ENCODE measurements at places on chromosomes 2 and 18.

DNA sequence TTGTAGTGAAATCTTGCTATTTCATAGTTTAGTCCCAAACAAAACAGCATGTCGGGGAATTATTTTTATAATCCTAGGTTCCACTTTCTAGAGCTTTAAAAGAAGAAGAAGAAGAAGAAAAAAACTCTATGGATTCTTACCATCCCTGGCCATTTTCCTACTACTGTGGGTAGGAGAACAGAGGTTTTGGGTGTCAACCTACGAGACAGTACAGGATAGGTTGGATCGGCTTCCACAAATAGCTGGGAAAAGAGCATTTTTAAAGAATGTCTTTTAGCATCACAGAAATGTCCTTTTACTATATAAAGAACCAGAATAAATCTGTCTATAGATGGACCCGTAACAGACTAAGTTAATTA, 65.2 kb downstream of the RBMS1 start:
- no peak for DNase-seq

GRCh38 chr18:50218432-50219197, 23.7 kb upstream of the MYO5B start:
- peak; percentile 51 for DNase-seq

DNA sequence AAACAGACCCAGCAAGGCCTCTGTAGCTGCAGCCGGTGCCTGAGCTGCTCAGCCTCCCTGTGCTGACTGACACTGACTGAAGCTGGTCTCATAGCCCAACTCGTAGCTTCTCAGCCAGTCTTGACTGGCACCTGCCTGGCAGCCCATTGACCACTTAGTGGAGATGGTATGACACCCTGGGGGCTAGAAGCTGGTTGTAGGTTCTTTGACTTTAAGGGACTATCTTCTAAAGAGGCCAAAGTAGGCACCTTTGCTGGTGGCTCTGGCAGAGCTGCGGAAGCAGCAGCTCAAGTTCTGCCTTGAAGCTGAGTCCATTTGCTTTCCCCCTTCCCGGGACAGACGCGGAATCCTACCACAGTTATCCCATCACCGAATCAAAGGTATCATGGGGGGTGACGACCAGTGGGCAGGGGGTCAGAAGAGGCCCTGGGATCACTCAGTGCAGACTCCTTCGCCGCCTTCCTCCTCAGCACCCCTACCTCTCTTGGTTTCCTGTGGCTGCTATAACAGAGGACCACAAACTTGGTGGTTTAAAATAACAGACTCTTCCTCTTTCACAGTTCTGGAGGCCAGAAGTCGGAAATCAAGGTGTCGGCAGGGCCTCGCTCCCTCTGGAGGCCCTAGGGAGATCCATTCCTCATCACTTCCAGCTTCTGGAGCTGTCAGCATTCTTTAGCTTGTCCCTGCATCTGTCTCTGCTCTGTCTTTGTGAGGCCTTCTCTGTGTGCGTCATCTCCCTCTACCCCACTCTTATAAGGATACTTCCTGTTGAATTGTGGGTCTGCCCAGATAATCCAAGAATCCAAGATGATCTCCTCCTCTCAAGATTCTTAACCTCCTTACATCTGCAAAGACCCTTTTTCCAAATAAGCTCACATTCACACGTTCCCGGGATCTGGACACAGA, 13.7 kb upstream of the FOSL2 start:
- no peak for DNase-seq

DNA sequence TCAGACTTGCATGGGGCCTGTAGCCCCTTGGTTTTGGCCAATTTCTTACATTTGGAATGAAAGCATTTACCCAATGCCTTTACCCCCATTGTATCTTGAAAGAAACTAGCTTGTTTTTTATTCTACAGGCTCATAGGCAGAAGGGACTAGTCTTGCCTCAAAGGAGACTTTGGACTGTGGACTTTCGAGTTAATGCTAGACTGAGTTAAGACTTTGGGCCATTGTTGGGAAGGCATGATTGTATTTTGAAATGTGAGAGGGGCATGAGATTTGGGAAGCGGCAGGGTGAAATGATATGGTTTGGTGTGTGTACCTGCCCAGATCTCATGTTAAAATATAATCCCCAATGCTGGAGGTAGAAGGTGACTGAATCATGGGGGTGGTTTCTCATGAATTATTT, 13.4 kb upstream of the WDR75 start:
- no peak for DNase-seq

DNA sequence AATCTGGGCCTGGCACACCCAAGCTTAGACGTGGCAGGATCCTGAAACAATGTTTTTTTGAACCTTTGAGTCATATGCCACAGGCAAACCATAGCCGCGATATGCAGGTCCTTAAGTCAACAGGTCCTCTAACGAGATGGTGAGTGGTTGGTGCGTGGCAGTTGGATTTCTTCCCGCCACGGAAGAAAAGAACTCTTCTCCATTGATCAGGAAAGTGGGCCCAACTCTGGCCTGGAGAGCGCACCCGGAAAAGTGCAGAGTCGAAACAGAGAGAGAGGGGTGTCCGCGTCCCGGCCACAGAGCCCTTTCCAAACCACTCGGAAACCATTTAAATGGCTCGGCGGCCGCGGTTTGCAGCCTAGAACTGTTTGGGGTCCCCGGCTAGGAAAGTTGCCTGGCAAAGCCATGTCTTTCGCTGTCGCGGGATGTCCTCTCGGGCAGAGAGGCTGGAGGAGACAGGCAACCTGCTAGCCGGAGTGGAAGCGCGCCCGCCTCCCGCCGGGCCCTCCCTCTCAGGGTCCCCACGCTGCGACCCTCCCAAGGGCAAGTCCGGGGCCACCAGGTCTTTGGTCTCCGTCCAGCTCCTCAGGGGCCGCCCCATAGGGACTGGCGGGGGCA, 777 bp downstream of the GALNT3 start:
- peak; percentile 29 for DNase-seq

DNA sequence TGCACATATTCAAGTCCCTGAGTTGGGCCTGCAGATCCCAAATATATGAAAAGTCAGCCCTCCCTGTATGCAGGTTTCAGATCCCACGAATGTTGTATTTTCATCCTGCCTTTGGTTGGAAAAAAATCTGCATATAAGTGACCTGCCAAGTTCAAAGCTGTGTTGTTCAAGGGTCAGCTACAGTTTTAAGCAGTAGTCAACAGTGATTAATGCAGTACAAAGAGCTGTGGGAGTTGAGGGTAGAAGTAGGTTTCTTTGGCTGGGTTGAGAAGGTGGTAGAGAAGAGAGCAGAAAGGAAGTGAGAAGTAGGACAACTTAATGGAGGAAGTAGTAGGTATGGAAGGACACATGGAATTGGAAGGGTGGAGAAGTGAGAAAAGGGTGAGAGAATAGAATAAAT, 127.9 kb downstream of the ANKRD44 start:
- DNase-seq, result no peak

GRCh38 chr2:199882667-199883066, 28.4 kb upstream of the C2orf69 start:
- DNase-seq, result peak; percentile 74

- DNase-seq, result peak; percentile 6
These were observed 80.0 kb downstream of the RHBDD1 start for GRCh38 chr2:226915846-226916360.

DNA sequence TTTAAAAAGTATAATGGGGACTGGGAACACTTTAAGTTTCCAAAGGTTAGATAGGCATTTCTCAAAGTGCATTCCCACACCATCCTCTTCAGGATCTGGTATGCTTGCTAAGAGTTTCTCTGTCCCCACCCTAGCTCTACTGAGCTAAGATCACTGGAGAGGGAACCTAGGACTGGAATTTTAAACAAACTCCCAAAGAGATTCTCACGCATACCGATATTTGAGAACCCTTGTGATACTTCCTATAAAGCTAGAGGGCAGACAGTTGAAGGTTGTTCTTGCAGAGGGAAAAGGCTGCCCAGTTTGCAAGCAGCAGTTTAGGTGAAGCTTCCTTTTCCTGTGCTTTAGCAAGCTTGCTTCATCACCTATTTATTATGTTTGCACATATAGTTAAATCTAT, 3.6 kb downstream of the CNRIP1 start:
- DNase-seq, result no peak

DNA sequence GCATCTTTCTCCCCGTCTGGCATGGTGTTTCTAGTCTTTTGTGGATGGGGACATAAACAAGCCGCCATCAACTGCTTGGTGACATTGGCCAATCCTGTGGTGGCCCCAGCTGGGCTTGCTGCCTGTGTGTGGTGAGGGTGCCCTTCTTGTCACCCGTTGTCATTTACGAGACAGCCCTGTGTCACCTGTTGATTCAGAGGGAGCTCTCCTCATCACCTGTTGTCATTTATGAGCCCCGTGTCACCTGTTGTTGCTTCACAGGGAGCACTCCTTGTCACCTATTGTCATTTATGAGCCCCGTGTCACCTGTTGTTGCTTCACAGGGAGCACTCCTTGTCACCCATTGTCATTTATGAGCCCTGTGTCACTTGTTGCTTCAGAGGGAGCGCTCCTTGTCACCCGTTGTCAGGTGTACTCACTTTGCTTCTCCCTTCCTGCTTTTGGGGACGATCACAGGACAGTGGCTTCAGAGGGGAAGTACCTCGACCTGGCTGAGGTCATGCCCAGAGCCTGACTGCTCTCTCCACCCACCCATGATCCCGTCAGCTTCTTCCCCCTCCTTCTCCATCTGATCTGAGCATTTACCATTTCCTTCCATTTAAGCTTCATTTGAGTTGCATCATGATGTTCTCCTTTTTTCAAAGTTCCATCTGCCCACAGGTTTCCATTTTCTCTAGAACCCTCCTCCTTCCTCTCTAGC, 29.1 kb downstream of the HPCAL1 start:
- DNase-seq, result no peak

- DNase-seq, result peak; percentile 82
These were observed 510.3 kb downstream of the RNF144A start for GRCh38 chr2:7427293-7428060.

DNA sequence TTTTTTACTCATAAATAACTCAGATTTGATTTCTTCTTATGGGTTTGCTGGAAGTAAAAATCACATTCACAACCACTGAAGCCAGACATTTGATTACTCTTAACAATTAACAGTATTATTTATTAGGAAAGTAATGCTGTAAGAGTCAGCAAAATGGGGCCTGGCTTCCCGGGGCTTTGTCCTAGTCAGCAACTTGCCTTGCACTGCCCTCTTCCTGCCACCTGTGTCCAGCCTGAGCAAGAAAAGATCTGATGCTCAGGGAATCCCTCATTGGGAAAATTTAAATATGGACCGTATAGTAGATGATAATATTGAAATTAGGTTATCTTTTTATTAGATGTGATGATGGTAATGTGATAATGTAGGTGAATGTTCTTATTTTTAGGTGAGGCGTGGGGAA, 30.8 kb upstream of the ACYP2 start:
- DNase-seq, result no peak

DNA sequence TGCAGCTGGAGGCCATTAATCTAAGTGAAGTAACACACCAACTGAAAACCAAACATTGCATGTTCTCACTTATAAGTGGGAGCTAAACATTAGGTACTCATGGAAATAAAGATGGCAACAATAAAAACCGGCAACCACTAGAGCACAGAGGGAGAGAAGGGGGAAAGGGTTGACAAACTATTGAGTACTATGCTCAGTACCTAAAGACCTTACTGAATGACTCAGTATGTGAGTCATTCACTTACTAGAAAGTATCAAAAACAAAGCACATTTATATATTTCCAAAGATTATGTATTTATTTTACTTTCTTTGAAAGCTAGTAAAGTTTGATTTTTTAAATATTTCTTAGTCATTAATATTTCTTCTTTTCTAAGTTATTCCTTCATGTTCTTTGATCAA, 48.9 kb downstream of the ZNF385B start:
- DNase-seq, result no peak

DNA sequence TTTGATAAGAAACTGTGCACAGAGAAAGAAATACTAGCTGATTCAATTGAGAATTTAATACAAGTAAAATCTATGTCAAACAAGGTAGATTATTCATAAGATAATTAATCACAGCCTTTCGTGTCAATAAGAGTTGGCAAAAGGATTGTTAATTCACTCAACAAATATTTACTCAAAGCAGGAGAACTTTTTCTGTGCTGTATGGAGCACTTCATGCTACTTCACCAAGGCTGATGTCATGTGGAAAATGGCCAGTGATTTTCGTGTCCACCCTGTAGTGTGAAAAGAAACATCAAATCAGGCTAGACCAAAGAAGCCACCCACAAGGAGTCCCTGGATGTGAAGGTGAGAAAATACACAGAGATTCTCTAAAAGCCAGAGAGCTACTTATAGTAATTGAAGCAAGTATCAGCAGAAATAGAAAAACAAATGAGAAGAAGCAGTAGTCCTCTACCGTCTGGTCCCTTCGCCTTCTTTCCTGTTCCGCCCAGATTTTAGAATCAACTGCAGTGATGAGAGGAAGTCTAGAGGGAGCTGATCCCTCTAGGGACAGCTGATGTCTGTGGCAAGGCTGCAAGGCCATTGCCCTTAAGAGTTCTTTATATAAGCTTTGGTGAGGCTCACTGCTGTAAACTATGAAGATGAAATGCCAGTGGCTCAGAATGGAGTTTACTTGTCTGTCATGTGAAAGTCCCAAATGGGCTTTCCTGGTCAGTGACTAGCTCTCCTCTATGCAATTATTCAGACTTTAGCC, 201.3 kb upstream of the APCDD1 start:
- DNase-seq, result no peak

DNA sequence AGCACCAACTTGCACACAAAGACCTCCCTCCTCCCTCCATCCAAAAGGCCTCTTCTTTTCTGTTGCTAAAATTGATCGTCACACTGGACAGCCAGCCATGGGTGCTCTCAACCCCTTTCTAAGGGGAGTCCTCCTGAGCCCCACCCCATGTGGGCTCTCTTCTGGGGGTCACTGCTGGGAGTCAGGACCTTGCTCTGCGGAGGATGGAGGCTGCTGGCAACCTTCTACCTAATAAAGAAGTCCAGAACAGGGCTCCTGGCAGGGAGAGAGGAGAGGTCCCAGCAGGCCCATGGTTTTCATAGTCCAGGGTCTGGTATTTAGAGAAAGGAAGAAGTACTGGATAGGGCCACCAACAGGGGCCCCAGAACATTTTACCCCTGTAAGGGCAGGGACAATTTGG, 67.6 kb upstream of the OTOS start:
- DNase-seq, result no peak

Data from NCI-H82 (cell line).